ENCODE measurements at places on chromosomes 3 and 15. TPM values are rescaled to one million over a fixed set of nuclear protein-coding genes. Genes with fewer than 3 reads are reported as not detected.

- no peak for DNase-seq
These were observed 360.4 kb upstream of the CNTN6 start for GRCh38 chr3:732326-732928.

DNA sequence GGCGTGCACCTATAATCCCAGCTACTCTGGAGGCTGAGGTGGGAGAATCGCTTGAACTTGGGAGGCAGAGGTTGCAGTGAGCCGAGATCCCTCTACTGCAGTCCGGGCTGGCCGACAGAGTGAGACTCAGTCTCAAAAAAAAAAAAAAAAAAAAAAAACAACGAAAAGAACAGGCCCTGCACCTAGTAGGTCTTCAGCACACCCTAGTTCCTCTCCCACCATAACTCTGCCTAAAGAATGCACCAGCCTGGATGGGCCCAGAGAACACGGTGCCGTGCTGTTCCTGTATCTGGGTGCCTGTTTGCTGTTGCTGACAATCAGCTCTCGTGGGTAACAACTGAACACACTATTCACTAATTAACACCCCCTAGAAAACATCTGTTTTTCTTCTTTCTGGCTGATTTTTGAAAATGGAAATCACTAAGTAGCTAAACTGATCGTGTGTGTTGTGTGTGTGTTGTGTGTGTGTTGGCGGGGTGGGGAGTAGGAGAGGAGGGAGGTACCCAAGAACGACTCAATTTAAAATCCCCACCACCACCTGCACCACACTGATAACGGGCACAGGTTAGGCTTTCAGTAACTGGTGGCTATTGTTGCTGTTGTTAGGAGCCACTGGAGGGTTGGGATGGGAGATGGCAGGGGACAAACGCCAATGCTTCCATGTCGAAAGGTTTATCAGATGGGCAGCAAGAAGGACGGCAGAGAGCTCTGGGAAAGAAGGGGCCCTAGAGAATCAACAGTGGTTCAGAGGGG lies 40.6 kb upstream of the MEX3B start:
- DNase-seq = no peak

GRCh38 chr3:145450018-145450682 lies 710.8 kb downstream of the PLOD2 start:
- no peak for DNase-seq

- no peak for DNase-seq
These were observed 42.0 kb upstream of the SACM1L start for GRCh38 chr3:45647148-45647619.

GRCh38 chr15:39451121-39451688 lies 129.7 kb upstream of the THBS1 start:
- no peak for DNase-seq

Gene CCDC54
- not detected for total RNA-seq

Gene SHF
- 23.9 TPM for total RNA-seq

Gene KNSTRN
- total RNA-seq = 79.4 TPM

DNA sequence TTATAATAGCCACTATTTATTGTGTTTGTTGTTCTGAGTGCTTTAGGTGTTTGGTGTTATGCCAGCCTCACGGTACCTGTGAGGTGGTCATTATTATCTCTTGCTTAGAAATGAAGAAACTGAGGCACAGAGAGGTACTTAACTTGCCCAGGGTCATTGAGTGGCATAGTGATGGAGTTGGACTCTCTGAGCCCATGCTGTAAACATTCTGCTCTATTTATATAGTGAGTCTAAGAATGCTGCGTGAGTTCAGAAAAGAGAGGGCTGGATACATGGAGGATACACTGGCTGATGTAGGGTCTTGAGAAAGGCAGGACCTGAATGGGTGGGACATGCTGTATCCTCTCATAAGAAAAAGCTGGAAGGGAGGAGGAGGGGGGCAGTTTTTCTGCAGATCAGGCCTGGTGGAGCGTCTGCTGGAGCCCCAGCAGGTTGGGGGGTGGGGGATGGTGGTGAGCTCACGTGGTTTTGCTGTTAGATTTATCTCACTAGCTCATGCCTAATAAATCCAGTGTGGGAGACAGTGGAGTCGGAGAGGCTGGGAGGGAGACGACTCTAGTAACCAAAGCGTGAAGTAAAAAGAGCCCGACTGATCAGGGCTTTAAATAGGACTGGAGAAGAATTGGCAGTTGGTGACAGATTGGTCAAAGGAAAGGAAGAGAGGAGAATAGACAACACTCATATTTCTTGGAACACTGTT lies 16.0 kb downstream of the MED12L start:
- no peak for DNase-seq

Gene ISLR2
- 0.58 TPM for total RNA-seq

DNA sequence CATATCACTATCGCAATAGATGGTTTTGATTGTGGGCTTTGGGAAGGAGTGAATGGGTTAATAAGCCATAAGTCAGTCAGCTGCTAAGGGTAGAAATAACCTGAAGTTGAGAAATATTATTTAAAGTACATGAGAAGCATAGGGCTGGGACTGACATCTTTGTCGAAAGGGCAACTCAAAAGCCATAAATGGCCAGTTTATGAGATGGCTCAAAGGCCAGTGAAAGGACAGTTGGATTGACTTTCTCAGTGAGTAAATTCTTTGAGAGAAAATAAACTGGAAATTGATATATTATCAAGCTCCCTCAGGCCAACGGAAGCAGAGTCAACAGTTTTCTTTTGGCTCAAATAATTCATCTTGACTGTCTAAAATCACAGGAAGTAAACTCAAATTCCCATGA lies 419.8 kb downstream of the NSUN3 start:
- no peak for DNase-seq

- no peak for DNase-seq
These were observed 786.6 kb upstream of the DPPA4 start for GRCh38 chr3:110123946-110124345.

Gene XIRP1
- total RNA-seq = not detected

- DNase-seq = no peak
These were observed 152.0 kb downstream of the ZBBX start for GRCh38 chr3:167228135-167228534.

DNA sequence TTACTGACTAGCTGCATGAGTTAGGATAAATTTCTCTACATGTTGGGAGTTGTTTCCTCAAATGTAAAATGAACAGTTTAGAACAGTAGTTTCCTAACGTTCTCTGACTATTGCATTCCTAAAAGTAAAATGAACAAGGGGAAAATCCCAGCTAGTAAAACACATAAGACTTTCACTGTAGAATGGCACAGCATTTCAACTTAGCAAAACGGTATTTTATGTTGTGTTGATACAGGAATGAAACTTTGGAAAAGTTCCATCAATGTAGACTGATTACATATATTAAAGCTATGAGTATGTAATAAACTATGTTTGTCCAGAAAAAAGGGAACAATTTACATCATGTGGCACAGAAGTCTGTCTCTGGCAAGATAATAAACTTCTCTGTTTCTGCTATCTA lies 297.4 kb upstream of the EPHA3 start:
- no peak for DNase-seq

Gene GRAMD2A
- total RNA-seq = 1.5 TPM

- DNase-seq = no peak
These were observed 78.5 kb upstream of the AGBL1 start for GRCh38 chr15:86001200-86001599.

Gene THRB
- 3.9 TPM for total RNA-seq

Gene PLA1A
- total RNA-seq = not detected

GRCh38 chr3:72018343-72018984 lies 233.5 kb upstream of the PROK2 start:
- no peak for DNase-seq

Gene C3orf49
- total RNA-seq = not detected

Gene ZNF80
- not detected for total RNA-seq

- no peak for DNase-seq
These were observed 5.5 kb downstream of the AP3S2 start for GRCh38 chr15:89888214-89888804.

GRCh38 chr3:71859123-71859519 lies 74.2 kb upstream of the PROK2 start:
- DNase-seq = no peak

- DNase-seq = no peak
These were observed 472.5 kb upstream of the SGO1 start for GRCh38 chr3:20658491-20658890.

DNA sequence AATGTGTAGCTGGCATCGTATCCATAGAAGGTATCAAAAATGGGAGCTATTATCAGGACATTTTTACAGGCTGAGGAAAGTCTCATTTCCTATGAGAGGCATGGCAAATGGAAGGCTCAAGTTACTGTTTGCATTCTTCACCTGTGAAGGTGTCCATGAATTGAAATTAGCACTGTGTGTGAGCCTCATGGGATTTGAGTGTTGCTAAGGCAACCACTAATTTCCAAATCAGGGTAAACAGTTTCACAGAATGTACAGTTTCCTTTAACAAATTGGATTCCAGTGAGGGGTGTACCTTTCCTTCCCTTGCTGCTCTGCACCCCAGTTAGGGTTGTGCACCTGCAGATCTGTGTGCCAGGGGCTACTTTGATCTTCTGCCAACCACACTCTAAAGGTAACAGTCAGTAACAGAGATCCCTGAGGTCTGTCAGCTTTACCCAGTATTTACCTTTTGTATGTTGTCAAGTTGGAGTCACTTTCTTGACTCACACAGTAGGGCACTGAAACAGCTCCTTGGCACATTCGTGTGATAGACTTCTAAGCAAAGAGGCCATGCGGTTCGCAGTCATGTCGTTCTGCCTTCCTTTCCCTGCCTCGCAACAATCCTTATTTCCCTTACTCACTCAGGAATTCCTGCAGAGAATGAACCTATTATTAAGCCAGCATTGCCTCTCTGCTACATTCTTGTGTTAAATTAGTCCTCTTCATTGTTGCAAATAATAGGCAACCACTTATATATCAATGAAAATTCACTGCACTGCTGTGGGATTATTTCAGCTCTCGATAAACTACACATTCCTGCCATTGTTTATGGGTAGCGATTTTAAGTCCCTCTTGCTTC lies 129.8 kb upstream of the GBE1 start:
- peak; percentile 10 for DNase-seq

Gene CORO2B
- 3.4 TPM for total RNA-seq

DNA sequence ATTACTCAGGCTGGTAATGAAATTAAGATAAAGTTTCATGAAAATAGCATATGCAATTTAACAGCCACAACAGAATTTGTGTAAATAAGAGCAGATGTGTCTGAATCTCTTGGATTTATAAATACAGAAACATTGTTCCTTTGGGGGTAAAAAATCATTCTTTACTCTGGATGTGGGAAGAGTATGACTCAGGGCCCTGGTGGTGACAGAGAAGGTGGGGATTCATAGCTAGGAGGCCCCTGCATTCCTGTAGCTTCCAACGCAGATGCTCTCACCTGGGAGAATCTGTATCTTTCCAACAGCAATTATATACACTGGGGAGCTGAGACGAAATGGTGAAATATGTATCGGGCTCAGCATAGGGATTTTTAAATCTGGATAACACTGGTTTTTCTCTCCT lies 167.6 kb upstream of the CADPS start:
- DNase-seq = no peak

GRCh38 chr3:4749567-4750002 lies 229.7 kb upstream of the BHLHE40 start:
- no peak for DNase-seq

- DNase-seq = no peak
These were observed 47.4 kb downstream of the UACA start for GRCh38 chr15:70715840-70716485.

Gene GOLGA8S
- total RNA-seq = 0.11 TPM

Gene FOXL2
- 2.2 TPM for total RNA-seq

DNA sequence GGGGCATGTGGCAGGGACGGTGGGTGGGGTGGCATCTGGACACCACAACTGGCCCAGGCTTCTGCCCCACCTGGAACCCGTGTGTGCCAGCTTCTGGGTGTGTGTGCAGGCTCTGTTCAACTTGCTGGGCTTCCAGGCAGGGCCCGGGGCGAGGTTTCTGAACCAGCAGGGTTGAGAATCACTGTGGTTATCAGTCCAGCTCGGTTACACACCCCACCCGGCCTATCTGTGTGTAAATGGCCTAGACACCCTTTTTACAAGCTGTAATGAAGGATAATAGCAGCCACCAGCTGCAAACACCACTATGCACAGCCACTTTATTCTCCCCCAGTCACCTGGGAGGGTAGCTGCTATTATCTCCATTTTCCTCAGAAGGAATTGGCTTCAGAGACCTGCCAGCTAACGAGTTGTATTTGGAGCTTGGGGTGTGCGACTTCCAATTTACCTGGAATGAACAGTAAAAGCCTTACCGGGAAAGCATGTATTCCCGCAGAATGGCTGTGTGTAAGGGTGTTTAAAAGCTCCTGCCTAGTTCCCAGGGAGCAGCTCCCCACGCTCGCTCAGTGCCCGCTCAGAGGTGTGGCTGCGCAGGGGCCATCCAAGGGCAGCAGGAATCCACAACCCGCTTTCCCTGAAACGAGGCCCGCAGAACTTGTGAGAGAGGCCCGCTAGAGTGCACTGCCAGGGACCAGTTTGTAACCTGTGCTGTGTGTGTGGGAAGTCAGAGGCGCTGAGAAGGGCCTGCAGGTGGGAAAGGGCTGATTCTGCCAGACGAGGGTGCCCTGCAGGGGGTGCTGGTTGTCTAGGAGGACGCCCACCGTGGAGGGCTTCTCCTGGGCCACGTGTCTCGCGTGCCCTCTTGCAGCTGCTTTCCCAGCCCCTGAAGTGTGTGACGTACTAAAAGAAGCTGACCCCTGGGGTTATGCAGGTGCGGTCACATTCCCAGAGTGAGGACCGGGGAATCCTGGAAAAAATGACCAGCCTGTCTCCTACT lies 83.5 kb downstream of the C3orf70 start:
- peak; percentile 86 for DNase-seq

Gene SNRK
- 11.7 TPM for total RNA-seq

GRCh38 chr3:104412608-104413580 lies 953.8 kb upstream of the ALCAM start:
- DNase-seq = no peak

GRCh38 chr3:72288955-72289691 lies 504.2 kb upstream of the PROK2 start:
- no peak for DNase-seq

- DNase-seq = no peak
These were observed 22.2 kb upstream of the CDAN1 start for GRCh38 chr15:42759093-42759492.

Gene PHLDB2
- 22.6 TPM for total RNA-seq

- peak; percentile 15 for DNase-seq
These were observed 43.6 kb upstream of the PIAS1 start for GRCh38 chr15:68010361-68011153.

DNA sequence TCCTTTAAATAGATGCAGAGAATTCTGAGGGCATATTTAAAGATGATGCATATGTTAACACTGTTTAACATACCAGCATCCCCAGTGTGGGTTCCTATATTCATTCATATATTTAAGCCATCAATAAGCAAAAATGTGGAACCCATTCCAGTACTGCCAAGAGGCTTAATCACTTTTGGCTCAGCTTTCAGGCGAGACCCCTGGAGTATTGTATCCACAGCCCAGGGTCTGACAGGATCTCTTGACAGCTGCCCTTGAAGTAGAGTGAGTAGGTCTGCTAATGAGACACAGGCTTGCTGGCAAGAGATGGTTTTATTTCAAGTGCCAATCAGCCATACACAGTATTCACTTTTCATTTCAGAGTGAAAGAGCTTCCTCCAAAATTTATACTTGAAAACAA lies 367.3 kb downstream of the OCA2 start:
- no peak for DNase-seq
